ENCODE measurements at places on chromosomes 12 and 14.

DNA sequence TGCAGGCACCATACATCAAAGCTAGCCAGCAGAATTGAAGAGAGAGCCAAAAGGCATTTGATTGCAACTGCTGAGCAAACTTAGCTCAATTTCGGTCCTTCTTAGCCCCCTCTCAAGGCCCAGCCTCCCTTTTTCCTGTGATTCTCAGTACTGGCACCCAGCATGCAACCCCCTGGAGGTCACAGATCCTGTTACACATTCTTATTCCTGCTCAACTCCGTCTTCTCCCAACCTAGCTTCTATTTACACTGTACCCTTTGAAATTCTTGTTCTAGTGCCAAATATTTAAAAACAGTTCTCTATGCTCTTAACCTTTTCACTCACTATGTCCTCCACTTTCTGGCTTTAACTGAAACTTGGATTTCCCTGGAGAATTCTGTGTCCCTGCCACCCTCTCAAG, 131.3 kb upstream of the CPSF6 start:
- no peak for DNase-seq

DNA sequence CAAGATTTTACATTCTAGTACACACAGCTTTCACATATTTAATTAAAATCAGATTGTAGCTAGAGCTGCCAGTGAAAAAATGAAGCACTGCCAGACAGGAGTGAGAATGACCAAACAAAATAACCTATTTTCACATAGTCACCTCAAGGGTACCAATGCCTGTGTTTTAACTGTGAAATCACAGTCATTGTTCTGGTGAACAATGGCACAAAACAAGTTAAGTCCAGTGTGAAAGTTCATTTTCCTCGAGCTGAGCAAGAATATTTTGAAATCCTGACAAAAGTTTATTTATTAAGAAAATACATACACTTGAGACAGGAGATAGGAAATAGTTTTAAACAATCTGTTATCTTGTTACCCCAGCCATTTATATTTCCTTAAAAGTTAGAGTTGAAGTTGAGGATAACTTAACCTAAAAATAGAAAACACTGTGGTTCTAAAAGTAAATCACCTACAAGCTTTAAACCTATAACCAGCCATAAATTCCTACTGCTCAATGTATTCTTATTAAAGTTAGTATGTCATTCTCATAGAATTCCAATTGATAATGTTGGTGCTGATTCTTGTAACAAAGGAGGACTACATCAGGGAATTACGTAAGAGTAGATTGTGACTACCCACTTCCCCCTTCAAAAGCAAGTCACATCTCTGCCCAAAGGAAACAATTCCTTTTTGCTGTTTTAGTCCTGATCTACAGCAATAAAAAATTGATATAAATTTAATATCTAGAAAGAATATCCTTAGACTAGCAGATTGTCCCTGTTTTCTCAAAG, 15.9 kb downstream of the DENND5B start:
- DNase-seq, result no peak

DNA sequence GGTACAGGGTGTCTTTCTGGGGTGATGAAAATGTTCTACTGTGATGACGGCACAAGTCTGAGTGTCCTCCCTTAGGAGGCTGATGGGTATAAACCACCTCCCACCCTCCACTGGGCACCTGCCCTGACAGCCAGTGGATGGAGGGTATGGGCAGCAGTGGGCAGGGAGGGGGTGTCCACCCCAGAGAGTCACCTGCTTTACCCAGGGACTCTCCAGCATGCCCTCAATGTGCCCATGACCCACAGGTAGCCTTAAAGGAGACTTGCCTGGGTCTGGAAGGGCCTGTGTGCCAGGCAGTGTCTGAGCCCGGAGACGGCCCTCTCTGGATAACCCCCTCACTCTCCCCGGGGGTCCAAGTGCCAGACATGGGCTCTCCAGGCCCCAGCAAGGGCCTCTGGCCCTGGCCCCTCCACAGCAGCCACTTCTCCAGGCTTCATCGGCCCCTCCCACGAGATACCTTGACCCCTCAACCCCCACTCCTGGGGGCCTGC, 38.8 kb downstream of the CCNK start:
- DNase-seq, result no peak

DNA sequence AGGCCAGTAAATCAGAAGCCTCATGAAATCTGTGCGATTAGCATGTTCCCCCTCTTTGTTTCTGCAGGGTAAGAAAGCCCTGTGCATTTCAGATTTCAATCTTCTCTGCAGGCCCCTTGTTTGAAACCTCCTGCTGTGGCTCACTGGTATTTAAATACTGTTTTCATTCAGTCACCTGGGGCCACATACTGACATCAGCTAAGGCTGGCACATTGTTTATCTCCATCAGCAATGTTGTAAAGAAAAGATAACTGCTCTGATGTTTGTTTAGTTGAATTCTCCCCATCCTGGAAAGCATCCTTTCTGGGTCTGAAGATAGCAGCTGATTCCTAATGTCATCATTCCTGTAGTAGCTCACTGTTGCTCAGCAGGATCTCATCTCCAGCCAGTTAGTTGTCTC, 554.9 kb downstream of the NRXN3 start:
- DNase-seq, result no peak

- no peak for DNase-seq
These were observed 2.6 kb downstream of the RPL6 start for GRCh38 chr12:112406519-112407488.

- no peak for DNase-seq
These were observed 9.8 kb upstream of the RARG start for GRCh38 chr12:53241623-53242412.

DNA sequence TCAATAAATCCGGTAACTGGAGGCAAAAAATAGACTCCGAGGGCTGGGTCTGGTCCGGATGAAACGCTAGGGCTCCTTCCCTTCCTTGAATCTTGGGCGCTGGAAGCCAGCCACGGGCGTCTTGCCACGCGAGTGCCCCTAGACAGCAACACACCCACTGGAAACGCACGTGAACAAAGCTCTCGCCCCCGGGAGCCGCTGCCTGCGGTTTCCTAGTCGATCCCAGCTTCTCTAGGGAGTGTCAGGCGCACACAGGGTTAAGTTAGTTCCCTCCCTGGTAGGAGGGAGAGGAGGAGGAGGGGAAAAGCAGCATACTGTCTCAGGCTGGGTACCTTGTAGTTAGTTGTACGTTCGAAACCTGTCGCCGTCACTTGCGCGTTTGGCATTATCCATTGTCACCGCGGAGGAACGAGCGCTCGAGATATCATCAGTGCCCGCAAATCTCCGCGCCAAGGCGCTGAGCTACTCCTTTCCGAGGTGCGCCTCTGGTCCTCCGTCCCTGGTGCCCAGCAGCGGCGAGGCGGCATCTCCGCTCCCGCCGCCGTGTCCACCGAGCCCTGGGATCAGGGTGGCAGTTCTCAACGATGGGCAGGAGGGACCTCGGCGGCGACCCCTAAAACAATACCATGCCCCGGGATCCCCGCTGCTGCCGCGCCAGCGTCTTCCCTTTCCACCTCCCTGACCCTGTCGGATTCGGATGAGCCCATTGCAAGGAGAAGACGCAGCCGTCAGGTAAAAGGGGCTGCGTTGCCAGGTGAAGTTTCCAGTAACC, at the start of gene FLRT2:
Gene FLRT2, plus strand, starts transcription at position 342 of the 772 bp plus-strand sequence. CDS start 91,371 bp downstream, outside the sequence.
- no peak for DNase-seq

DNA sequence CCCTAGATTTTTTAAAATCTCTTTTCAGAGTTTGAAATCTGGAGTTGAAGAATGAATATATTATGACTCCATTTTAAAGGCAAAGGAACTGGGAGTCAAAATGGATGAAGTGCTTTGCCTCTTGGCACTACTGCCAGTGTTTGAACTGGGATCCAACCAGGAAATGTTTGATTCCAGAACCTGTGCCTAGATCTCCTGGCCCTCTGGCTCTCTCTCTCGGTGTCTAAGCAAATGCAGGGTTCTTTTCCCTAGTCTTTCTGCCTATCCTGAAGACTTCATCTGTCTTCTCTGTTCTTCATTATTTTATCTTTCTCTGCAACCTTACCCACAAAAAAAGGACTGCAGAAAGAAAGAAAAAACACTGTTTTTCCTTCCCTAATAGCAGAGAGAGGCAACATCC, 17.0 kb downstream of the BTG1 start:
- no peak for DNase-seq

DNA sequence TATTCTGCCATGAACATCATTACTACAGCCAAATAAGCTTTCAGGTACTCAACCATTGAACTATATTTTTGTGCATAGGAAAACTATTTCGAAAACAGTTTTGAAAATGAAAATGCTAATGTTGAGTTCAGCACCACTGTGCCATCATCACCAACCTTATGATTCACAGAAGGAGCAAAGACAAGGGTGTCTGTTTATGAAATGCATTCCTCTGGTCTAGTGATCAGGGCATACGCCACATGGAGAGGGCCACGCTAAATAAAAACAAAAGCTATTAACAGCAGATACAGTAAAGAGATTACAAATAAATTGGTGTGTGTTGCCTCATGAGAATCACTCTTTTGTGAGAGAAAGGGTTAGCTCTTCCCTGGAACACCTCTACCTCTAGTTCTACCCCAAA, 43.2 kb upstream of the BMAL2 start:
- DNase-seq, result no peak

DNA sequence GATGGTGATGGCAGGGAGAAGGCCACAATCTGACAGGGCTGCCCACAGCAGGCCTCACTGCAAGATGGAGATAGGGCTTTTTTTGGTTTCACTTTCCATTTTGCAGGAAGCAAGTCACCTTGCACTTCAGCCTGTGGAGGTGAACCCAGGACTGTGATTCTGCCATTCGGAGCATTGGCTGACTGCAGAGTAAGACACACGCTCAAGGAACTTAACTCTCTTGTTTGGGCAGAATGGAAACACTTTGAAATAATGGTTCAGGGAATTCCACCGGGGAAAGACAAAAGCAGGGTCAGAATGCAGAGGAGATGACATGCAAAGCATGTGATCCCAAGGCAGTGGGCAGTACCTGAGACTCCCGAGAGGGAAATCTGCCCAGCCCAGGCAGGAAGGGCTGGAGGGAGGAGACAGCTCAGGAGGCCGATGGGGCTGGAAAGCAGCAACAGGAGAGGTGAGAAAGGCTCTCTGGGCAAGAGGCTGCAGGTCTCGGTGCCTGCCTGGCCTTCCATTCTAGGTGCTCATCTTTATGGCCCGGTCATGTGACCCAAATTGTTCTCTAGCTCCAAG, 58.7 kb upstream of the PRMT8 start:
- DNase-seq, result no peak

DNA sequence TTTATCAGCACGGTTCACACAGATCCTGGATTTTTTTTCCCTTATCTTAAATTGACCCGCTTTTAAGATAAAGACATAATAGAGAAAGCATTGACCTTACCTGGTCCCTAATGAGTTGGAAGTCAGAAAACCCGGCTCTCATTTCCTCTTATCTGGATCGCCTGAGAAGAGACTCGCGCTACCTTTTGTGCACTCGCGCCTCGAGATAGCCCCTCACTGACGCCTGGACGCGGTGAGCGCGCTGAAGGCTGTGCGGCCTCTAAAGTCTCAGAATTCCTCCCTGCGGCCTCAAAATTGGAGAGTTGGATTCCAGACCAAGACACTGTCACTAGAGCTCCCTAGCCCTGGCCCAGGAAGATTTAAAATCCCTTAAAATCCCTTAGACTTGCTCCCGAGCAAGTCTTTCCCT, 7.0 kb downstream of the NKX2-1 start:
- no peak for DNase-seq

Measured in HCT116 (cell line).